ENCODE measurements at places on chromosomes 12 and 14.

DNA sequence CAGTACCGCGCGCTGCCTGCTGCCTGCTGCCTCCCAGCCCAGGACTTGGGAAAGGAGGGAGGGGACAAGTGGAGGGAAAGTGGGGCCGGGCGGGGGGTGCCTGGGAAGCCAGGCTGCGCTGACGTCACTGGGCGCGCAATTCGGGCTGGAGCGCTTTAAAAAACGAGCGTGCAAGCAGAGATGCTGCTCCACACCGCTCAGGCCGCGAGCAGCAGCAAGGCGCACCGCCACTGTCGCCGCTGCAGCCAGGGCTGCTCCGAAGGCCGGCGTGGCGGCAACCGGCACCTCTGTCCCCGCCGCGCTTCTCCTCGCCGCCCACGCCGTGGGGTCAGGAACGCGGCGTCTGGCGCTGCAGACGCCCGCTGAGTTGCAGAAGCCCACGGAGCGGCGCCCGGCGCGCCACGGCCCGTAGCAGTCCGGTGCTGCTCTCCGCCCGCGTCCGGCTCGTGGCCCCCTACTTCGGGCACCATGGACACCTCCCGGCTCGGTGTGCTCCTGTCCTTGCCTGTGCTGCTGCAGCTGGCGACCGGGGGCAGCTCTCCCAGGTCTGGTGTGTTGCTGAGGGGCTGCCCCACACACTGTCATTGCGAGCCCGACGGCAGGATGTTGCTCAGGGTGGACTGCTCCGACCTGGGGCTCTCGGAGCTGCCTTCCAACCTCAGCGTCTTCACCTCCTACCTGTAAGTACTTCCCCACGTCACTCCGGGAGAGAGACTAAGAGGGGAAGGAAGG is at the start of gene LGR5:
TSS of gene LGR5 (plus strand) at position 186 of the 732 bp plus-strand sequence. CDS start at position 469, 283 bp downstream.
- no peak for DNase-seq

GRCh38 chr12:50764286-50765094 is 589 bp downstream of the ATF1 start:
- peak; percentile 56 for DNase-seq

DNA sequence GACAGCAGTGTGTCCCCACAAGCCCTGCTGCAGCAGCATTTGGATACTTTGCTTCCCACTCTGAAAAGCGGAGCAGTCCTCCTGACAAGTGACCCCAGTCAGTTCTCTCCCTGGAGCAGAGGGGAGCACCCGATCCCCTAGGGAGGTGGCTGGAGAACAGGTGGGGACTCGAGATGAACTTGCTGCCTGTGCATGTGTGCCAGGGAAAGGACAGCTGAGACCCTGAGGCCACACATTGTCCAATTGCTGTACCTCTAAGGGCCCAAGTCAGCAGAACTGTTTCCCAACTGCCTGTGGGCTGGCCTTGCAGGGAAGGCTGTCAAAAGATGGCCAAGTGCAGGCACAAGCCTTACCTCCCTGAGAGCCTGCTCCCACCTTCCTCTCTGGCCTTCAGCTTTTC is 55.1 kb downstream of the IFT43 start:
- DNase-seq: no peak

- no peak for DNase-seq
Measured at GRCh38 chr14:104548802-104549535, 30.6 kb upstream of the C14orf180 start.

DNA sequence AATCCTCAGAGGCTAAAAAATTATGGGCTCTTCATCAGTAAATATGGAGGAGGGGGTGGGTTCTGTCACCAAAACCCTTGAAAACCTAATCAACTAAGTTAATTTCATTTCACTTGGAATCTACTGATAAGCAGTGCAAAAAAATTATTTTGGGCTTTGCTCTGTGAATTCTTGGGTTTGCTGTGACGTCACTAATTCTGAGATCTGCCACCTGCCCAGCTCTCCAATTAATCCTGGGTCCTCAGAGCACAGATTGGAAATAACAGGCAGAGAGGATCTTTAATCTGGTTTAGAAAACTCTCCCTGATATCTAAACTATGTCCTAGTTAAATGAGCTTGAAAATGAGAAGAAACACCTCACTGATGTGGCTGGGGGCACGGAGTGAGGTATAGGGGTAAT is 903.2 kb downstream of the AACS start:
- DNase-seq: no peak

- no peak for DNase-seq
Measured at GRCh38 chr14:101128478-101129321, 225.2 kb upstream of the RTL1 start.

DNA sequence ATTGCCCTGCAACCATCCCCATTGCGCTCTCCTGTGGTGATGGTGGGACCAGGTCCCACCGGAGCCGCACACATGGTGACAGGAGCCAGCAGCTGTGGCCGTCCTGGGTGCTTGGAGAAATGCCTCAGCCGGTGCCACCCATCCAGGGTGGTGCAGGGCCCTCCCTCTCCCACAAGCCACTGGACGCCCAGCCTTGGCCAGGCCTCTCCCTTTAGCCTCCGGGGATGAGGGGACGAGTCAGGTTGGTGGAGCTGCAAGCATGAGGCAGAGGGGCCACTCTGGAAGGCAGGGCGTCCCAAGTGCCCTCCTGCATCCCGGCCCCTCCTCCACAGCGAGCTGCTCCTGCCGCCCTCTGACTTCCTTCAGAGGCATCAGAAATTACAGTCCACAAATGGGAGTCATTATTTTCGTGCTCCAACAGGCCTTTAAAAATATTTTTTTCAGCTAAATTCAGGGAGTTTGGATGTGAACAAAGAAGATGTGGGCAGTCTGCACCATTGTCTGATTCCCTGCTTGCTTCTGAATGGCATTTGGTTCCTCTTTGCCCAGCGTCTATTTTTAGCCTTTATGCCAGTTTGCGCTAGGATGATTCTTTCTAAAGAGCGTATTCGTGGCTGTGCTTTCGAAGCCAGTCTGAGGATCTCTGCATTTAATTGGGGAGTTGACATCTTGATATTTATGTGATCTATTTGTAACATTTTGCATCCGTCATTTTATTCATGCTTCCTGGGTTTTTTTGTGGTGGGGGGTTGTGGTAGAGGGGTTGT is 189.4 kb downstream of the ADGRD1 start:
- DNase-seq: no peak
